Activated T-helper 17 cell treated with anti-CD3 and anti-CD28 coated beads, Interleukin-2, amount 50 U/mL, for 72 hours (primary cell): ENCODE measurements at places on chromosomes 6 and 20. TPM values are rescaled to one million over a fixed set of nuclear protein-coding genes. Genes with fewer than 3 reads are reported as not detected.

Gene COX4I2
- not detected for total RNA-seq

Gene PGBD1
- 0.64 TPM for total RNA-seq

Gene KHDC1
- 5.1 TPM for total RNA-seq

Gene CDH22
- total RNA-seq = not detected

Gene SLC22A7
- not detected for total RNA-seq

GRCh38 chr6:49328051-49328744 is 134.9 kb downstream of the MMUT start:
- H3K27me3 ChIP-seq = no peaks in the 10 kb centered on the region
- ATAC-seq = no peak
- H3K27ac ChIP-seq = no peak overlapping the region
- no peaks in the 10 kb centered on the region for H3K4me1 ChIP-seq
- no peak overlapping the region for H3K4me3 ChIP-seq
- no peaks in the 10 kb centered on the region for H3K36me3 ChIP-seq
